Sciatic nerve (tissue), 2 donors: ENCODE measurements at places on chromosomes 5 and 9. TPM values are rescaled to one million over a fixed set of nuclear protein-coding genes. Genes with fewer than 3 reads are reported as not detected.
A peak's percentile ranks its signal among the peaks of the same experiment; 100 is the strongest.

DNA sequence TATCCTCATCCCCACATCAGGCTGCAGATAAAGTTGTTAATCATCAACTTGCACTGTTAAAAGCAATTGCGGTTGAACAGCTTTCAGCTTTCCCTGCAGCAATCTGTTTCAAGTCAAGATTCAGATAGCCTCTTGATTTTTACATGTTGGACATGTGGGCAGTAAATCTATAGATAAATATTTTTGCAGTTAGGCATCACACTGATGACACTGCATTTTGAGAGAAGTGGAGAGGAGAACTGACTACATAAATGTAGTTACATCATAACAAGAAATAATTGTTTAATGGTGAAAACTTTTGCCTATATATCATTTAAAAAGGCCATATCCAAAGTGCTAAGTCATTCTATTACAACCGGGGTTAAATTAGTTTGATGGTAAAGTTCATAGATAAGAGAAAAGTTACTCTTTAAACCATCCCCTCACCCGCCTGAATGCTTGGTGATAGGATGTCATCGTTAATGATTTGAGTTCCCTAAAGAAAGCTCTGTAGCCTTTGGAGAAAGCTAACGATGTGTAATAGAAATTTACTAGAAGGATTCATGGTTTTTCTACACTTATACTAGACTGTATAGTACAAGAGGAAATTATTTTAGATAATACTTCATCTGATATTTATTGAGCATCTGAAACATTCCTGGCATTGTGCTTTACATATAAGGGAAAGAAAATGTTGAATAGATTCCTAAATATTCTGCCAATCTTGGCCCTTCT lies 30.8 kb upstream of the ALDH1A1 start:
- DNase-seq = no peak

DNA sequence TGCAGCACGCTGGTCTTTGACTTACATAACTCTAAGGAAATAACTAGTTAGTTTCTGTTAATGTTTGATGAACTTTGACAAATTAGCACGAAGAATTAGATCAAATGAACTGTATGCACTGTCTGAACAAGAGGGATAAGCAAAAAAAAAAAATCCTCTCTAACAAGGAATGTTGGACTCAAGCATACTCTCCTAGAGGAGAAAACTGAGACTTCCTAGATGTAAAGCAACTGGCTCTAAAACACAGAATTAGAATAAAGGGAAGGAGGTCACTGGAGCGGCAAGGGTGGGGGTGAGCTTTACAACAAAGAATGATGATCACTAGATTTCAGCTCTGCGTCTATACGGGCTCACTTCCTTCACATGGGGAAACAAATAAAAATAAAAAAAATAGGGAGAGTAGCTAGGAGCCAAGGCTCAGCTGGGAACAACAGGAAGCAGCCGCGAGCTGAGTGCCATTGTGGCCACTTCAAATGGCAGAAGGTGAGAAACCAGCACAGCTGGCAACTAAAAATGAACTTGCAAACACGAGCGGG lies 48.7 kb upstream of the CEMIP2 start:
- no peak for DNase-seq

DNA sequence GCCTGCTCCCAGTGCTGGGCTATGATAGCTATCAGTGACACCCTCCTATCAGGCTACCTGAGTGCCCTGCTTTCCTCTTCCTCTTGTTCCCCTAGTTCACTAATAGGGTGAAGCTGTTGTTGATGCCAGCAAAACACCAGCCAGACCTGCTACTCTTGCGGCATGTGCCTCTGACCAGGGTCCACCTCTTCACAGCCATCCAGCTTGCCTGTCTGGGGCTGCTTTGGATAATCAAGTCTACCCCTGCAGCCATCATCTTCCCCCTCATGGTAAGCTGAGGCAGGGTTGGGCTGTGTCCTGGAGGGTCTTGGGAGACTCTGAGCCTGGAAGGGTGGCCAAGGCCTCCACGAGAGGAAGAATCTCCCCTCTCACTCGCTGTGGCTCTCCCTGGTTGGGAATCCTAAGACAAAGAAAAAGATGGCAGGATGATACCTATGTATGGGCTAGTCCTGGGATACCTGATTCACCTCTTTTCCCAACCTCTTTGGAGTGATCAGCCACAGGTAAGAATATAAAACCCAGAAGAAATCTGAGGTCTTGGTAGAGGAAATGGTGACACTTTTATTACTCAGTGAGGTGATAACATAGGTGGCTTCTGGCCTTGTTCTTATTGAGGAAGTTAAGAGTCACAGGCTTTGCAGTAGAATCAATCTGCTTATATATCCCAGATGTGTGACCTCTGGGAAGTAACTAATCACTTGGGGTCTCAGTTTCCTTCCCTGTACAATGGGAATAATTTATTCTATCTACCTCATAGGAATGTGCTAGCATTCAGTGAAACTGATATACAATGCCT lies 11.6 kb downstream of the SLC4A9 start:
- DNase-seq = no peak

- DNase-seq = no peak
Measured at GRCh38 chr5:174295702-174296436, 250.4 kb downstream of the NSG2 start.

DNA sequence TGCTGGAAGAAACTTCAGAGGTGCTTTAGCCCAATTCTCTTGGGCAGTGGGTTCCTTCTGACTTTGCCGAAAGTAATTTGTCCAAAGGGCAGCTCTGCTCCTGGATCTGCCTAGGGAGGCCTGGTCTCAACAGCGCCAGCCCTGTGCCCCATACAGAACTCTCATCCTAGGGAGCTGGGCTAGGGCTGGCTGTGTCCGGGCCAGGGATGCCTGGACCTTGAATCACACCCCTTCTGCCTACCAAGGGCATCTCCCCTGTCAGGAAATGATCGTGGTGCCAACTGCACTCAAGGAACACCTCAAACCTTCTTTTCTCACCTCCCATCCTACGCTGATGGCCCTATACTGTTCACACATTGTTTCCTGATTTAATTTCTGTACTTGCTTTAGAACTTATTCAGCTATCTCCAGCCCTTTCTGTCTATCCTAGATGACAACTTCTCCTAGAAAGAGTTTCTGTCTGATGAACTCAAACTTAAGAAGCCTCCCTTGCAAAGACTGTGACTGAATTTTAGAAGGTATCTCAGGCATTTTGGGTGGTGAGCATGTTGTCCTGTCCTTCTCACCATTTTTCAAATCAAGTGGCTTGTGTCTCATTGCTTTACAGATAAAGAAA lies 37.4 kb upstream of the NFIB start:
- DNase-seq = no peak

DNA sequence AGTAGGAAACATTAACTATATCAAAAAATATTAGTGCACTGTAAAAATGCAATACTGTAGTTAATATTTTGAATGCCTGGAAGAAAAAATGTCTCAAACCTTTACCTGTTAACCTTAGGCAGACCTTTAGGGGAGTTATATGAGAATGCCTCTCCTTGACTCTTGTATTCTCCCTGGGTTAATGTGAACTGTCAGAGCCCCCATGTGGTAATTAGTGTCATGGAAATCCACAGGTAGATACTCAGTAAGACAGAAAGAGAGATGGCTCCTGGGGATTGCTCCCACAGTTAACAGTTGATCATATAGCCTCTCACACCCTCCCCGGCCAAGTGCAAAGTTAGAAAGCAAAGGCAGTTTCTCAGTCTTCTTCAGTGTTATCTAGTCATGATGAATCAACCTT lies 742.8 kb downstream of the NR2F1-AS1 start:
- DNase-seq = no peak

DNA sequence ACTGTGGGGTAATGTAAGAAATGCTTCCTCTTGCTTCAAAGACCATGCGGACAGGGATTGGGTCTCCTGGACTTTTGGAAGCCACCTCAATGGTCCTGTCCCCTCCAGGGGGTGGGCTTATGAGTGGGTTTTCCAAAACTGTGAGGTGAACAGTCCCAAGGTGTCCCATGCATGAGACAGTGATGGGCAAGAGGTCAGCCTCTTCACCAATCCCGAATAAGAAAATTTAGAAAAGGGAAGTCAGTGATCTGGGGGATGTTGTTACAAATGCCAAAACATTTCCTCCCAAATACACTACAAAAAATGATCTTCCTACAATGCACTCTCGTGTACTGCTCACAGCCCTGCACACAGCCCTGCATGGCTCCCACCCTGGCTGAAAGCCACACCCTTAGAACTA lies 215.7 kb upstream of the TBC1D2 start:
- no peak for DNase-seq

DNA sequence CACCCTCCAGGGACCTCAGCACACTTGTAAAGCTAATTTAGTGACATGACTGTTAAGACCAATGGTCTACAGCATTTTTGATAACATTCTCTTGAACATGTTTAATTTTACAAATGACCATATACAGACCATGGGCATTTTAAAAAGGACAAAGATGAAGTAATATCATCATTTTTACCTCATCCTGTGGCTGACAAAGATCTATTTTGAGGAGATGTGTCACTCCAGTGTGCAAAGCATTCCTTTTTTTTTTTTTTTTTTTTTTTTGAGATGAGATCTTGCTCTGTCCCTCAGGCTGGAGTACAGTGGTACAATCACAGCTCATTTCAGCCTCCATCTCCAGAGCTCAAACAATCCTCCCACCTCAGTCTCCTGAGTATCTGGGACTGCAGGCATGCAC lies 118.2 kb upstream of the TBC1D2 start:
- DNase-seq = no peak

GRCh38 chr5:16983972-16984371 lies 47.9 kb upstream of the MYO10 start:
- no peak for DNase-seq

DNA sequence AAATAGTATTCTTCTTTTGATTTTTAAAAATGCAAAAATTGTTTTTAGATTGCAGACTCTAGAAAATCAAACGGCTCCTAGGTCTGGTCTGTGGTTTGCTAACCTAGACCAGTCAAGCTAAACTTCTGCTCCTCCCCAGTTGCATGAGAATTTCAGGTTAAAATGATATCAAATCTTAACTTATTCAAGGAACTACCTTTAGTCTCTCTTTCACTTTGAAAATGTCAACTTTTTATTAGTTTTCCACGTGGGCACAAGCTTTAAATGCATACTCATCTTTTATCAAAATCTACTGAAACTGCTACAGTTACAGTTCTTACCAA lies 8.8 kb downstream of the CAMK4 start:
- no peak for DNase-seq

- no peak for DNase-seq
Measured at GRCh38 chr9:137488327-137488653, 29.2 kb upstream of the NSMF start.

DNA sequence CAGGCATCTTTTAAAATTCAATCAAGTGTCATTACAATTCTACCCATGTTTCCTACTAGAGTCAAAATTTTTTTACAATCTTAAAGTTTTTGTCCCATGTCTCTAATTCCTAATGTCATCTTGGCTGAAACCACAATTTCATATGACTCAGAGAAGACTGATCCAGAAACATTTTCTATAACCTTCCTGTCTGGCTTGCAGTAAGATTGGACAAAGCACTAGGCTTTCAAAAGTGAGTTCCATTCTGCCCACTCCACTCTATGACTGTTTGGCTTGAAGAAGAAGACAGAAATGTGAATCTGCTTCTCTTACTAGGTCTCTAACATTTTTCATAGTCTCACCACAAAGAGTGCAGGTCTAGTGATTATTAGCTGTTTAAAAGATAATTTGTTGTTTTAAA lies 88.8 kb downstream of the NR3C1 start:
- no peak for DNase-seq

GRCh38 chr5:143691945-143692290 lies 120.0 kb upstream of the HMHB1 start:
- DNase-seq = no peak

DNA sequence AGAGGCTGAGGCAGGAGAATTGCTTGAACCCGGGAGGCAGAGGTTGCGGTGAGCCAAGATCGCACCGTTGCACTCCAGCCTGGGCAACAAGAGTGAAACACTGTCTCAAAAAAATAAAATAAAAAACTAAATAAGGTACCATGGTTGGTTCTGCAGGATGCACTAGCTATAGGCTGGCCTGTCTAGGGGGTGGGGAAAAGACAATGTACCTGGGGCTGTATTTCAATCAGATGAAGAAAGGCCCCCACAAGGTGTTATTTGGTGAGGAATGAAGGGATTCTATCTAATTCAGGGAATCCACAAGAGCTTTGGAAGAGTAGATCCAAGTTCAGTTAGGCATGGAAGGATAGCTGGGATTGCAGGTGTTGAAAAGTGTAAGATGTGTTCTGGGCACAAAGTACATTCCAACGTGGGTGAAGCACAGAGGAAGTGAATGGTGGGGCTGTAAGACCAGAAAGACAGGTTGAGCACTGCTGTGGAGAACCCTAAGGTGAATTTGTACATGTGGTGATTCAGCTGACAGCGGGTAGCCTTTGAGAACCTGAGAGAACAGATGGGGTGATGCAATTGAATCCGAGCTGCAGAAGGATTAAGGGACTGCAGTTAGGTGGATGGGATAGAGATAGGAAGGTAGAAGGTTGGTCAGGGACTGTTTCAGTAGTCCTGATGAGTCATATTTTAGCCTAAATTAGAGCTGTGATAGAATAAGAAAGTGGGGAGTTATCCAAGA lies 71.8 kb downstream of the CAST start:
- DNase-seq = no peak

DNA sequence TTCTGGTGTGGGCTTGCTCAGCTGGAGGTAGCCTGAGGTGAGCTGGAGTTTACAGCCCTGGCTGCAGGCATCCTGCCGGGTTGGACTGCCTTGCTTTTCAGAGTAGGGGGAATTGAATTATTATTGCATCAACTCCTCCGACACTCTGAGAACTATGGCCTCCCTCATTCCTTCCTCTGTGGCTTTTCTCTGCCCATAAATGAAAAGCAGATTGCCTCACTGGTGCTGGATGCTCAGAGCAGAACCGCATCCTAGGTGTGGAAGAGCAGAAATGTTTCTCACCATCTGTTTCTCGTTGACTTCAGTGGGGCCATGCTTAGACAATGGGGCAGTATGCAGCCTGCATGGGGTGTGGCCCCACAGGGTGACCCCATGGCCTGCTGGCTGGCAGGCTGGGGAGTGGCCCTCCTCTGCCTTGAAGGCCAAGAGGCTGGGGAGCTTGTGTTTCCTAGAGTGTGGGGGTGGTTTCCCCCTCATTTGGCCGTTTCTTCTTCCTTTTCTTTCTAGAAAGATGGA lies 27.3 kb upstream of the TGFBI start:
- DNase-seq = peak; percentile 83

GRCh38 chr5:24644761-24645160 lies at the start of gene CDH10:
CDH10 (minus strand) TSS chr5:24644978; CDS start chr5:24593490, 51,488 bp downstream.
- DNase-seq = no peak

- DNase-seq = no peak
Measured at GRCh38 chr5:40021007-40021406, 596.2 kb upstream of the DAB2 start.

NFIB gene
- total RNA-seq = 137 TPM

LRRC70 gene
- total RNA-seq = 10.4 TPM

F2RL2 gene
- total RNA-seq = 0.89 TPM

FOXD4L5 gene
- 0.27 TPM for total RNA-seq

CNOT8 gene
- total RNA-seq = 45.3 TPM

TLR4 gene
- 25.3 TPM for total RNA-seq

EIF4EBP3 gene
- 12.6 TPM for total RNA-seq

CNTFR gene
- total RNA-seq = 23.2 TPM

LCN2 gene
- 6.0 TPM for total RNA-seq

BHMT2 gene
- 33.2 TPM for total RNA-seq

DBH gene
- 0.13 TPM for total RNA-seq

PTPN3 gene
- 1.0 TPM for total RNA-seq
